AG09309 (cell line): ENCODE measurements at places on chromosomes 16 and 17.

DNA sequence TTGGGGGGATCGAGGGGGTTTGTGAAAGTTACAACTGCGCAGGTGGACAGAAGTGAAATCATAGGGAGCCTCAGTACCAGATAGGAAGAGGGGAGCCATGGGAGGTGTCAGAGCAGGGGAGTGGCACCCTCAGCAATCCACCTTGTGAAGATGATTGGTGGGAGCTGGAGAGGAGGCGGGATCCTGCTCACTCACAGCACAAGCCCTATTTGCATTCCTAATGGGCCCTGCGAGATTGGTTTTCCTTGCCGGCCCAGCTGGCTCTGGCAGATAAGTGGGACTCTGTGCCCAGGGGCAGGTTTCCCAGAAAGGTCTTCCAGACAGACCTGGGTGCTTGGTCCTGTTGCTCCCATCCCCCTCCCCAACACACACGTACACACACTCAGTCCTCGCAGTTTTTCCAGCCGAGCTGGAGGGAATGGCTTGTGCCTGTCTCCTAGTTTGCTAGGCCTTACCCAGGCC lies 9.4 kb downstream of the WNT3 start:
- no peak for DNase-seq

DNA sequence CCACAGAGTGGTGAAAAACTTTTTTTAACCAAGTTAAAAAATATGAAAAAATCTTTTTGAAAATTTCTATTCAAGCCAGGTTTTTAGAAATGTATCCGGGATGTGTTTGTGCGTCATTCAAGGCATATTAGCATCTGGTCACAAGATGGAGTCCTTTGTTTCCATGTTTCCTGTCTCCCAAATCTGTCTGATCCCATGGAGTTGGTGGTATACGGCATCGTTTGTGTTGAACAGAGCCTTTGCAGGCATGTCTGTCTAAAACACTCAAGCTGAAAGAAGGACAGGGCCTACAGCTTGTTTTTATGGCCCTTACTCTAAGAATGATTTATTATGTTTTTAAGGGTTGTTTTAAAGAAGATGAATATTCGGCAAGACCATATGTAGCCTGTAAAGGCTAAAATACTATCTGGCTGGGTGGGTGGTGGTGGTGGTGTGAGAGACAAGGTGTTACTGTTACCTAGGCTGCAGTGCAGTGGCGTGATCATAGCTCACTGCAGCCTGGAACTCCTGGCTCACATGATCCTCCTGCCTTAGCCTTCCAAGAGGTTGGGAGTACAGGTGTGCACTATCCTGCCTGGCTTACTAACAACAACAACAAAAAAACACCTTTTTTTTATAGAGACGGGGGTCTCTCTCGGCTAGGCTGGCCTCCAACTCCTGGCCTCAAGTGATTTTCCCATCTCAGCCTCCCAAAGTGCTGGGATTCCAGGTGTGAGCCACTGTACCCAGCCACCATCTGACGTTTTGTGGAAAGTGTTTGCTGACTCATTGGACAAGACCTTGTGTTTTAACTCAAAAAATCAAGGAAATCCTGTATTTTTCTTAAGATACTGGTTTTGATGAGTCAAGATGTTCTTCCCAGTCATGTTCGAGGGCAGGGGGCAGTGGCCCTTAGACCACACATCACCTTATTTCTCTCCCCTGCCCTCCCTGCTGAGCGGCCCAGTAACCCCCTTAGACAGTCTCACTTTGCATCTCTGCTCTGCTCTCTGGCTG lies 52.2 kb downstream of the NDE1 start:
- no peak for DNase-seq

- no peak for DNase-seq
Observed at GRCh38 chr17:74923538-74924249, 379 bp upstream of the OTOP2 start.

DNA sequence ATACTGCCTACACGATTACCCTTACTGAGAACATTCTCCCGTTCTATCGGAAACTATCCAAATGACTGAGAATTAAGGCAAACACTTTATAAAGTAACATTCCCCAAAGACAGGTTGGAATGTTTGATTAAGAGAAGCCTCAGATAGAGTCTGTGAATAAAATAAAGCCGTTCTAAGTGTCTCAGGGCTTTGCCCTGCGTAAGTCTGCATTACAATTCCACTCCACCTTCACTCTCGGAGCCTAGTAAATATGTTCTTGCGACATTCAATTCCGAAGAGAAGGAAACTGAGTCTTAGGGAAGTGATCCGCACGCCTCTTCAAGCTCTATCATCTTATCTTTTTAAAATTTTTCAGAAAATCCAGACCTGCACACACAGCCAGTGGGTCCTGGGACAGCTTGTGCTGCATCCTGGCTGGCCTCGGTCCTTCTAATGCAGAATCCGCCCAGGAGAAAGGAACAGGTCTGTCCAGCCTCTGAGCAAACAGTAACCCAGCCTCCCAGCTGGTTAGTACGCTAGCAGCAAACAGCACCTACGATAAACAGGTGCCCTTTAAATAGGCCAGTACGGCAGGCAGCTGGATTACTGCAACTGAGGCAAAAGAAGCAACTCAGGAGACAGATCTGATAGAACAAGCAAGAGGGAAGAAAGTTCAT lies 254.1 kb upstream of the IRX3 start:
- no peak for DNase-seq

DNA sequence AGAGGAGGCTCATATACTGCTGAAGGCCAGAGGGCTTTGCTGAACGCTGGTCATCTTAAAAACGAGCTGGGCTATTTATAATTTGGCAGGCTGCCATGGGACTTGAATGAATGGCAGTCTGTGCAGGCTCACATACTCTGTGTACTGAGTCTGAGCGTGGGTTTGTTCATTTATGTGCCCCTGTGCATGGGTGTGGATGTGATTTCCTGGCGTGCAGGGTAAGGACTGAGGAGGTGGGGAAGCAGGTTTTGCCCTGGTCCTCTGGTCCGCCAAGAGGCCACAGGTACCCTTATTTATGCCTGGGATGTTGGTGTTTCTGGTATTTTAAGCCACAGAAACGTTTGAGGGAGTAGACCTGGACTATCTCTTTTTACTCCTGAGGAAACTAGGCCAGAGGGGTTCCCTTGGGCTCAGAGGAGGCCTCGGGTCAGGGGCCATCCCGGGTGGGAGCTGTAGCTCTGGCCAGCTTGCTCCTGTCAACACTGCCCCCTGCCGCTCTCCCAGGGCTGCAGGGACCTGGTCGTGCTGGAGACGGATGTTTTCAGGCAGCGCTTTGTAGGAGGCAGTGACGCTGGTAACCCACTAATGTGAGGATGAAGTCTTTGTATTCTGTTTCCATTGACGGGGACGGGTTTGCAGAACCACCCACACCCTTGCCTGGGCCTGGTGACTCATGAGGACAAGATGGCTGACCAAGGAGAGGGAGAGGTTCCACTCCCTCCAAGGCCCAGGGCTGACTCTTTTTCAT lies 184.4 kb downstream of the MSI2 start:
- no peak for DNase-seq

DNA sequence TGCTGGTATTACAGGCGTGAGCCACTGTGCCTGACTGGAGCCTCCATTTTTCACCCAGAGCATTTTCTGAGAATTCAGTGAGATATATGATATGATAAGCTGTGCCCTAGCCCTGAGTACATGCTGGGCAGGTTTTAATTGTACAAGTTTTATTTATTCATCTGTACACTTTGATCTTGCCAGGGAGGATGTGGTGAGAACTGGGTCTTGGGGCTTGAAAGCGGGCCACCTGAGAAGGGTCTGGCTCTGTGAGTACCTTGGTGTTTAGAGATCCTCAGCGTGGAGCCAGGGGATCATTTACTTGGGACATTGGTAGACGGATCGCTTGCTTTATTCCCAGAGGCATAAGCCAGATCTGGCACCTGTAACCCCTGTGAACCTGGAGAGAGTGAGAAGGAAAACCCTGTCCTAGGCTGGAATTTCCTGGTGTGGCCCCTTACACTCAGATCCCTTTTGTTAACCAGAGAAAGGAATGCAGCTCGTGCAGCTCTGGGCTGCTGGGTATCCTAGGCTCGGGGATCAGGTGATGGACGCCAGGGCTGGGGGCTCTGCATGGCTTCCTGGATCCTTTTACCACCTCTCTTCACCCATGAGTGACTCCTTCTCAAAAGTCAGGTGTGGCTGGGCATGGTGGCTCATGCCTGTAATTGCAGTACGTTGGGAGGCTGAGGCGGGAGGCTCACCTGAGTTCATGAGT lies 91.9 kb downstream of the ABCC1 start:
- no peak for DNase-seq

DNA sequence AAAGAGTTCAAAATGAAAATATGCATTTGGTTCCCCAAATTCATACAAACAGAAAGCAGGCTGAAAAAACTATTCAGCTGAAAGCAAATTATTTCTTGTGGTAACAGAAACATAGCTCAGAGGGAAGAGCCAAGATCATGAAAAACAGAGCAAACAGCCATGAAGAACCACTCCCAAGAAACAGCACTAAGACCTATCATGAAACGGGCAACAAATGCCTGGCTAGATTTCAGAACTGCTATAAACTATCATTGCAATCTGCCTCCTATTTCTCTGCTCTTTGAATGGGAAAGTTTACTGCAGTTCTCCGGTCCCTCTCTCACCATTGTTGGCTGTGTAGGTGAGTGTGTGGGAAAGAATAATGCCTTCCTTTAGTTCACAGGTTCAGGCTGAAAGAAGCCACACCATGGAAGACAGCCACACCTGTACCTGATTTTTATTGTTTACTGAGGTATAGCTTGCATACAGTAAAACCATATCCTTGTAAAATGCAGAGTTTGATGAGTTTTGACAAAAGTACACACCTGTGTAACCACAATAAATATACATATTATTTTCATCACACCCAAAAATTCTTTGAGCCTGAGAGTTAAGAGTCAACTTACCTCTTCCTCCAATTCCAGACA lies 48.2 kb downstream of the CEP112 start:
- no peak for DNase-seq

DNA sequence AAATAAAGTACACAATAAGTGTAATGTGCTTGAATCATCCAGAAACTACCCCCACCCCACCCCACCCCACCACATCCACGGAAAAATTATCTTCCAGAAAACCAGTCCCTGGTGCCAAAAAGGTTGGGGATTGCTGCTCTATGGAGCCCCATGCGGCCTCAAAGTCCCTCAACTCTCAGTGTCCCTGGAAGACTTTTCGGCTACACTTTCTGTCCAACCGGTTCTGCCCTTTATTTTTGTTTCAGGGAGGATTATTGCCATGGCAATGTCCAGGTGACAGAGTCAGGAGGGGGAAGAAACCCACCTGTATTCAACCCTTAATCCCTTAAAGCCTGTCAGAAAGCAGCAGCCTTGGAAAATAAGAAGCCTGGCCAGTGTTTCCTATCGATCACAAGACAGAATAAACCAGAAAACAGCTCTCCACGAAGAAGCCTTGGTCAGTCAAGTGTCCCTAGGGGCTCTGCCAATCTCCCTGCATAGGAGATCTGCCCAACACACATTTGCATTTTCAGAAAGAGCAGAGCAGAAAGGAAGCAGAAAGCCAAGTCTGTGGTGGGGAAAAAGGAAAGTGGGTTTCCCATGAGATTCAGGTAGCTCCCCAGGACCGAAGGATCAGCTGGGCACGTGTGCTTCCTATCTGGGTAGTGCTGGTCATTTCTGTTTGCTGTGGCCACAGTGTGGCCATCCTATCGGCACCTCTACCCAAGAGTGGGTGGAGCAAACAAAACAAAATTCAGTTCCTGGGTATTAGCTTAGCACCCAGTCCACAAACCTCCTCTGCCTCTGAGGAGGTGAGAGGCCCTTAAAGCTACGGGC lies 342.7 kb downstream of the SOX9 start:
- DNase-seq = no peak

DNA sequence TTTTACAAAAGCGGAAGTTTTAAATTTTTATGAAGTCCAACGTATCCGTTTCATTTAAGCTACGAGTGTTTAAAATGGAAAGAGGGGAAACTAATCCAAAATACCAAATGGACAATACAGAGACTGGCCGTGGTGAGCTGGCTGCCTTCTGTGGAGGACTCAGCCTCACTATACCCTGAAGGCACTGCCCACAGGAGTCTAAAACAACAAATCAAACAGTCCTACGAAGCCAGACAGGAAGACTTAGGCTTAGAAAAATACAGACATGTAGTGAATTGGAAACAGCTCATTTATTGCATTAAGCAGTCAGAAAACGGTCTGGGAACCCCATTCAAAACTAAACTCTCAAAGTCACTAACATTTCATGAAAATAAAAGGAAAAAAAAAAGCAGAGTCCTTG lies 75.1 kb downstream of the CYTH1 start:
- DNase-seq = no peak

- no peak for DNase-seq
Observed at GRCh38 chr16:80009971-80010659, 409.6 kb upstream of the MAF start.

DNA sequence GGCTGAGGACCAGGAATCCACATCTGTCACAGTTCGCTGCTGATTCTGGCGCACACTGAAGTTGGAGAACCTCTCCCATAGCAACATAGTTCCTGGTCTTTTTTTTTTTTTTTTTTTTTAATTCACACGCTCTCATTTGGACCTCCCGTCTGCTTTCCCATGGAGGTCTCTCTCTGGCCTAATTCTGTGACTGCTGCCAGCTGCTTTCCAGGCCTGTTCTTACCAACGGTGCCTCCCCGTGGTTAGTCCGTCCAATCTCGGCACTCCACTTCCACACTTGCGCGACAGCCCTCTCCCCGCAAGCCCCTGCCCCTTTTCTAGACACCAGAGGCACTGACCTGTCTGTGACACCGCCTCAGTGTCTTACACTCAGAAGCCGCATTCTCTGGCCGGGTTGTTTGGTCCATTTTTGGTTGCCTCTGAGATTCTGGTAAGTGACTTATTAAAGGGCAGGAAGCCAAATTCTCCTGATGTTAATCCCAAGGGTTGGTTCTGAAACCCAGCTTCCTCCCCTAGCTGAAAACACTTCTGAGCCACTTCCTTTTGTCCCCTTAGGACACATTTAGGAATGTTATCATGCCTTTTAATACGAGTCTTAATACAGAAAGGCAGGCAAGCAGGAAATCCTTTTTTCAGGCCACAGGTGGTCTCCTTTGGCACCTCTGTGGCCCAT lies 1.1 kb upstream of the AKTIP start:
- DNase-seq = no peak

- DNase-seq = no peak
Observed at GRCh38 chr17:4142107-4142900, 526 bp downstream of the ZZEF1 start.

GRCh38 chr17:48589831-48590606 lies at the start of gene HOXB3:
Gene HOXB3 (minus strand): TSS chr17:48590241. CDS start chr17:48552474, 37,767 bp downstream.
- DNase-seq = no peak

- DNase-seq = no peak
Observed at GRCh38 chr17:9905902-9906301, 831 bp upstream of the RCVRN start.

DNA sequence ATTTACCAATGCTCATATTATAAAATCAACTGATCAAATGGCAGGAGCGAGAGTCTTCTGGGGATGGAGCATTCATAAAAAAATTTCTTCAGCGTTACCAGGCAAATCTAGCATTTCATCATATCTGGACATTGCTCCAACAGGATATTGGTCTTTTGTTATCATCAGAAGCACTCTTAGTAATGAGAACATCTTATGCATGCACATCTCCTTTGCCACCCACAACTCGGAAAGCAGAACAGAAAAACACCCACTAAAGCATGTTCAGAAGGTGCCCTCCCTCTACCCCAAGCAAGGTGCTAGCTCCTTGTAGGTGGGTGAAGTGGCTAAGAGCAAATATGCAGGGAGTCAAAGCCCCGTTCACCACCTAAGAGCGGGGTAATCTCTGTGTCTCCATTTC lies 18.9 kb downstream of the ARHGAP17 start:
- DNase-seq = no peak
